ENCODE measurements at places on chromosomes 5 and 9.

DNA sequence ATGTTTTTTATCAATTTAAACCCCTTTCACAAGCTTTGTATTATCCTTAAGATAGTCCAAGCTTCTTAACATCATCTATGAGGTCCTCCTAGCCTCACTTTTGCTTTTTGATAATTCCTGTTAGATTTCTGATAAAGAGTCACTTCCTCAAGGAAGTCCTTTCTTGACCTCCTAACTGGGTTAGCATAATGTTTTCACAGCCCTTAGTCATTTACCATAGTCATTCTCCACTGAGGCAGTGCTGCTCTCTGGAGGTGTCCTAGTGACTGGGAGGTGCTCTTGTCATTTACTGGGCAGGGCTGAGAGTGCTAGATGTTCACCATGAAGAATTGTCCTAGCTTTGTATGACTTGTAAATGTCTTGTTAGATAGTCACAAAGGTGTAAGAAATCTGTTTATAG is 26.4 kb downstream of the TNPO1 start:
- no peak for DNase-seq

DNA sequence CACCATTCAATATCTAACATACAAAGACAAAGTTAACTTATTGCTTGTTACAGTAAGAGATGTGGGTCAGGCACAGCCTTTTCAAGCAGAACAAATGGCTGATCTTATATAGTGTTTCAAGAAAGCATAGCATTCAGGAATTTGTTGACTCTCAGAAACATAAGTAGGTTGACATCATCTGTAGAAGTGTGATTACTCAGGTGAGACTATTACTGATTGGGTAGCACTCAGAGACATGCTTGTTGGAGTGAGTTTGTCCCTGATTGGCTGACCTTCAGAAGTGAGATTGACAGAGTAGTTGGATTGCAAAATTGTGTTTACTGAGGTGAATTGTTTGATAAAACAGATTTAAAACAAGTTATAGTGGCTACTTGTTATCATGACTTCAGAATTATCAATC is 30.7 kb upstream of the TNPO1 start:
- no peak for DNase-seq

DNA sequence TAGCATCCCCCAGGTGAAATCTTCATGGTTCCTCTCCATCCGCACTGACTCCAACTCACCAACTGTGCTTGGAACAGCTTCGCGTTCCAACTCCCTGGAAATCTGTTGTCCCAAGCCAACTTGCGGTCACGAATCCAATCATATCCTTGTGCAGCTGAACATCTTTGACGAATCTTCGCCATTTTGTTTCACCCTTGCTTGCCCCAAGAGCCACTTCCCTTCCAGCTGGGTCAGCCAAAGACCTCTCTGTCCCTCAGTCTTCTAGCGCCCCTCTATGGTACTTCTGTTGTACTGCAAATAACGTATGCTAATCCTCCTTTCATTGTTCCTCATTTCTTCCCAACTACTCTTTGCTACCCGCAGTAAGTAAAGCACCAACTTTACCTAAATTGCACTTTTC is 61.0 kb upstream of the TARS1 start:
- DNase-seq, result no peak

DNA sequence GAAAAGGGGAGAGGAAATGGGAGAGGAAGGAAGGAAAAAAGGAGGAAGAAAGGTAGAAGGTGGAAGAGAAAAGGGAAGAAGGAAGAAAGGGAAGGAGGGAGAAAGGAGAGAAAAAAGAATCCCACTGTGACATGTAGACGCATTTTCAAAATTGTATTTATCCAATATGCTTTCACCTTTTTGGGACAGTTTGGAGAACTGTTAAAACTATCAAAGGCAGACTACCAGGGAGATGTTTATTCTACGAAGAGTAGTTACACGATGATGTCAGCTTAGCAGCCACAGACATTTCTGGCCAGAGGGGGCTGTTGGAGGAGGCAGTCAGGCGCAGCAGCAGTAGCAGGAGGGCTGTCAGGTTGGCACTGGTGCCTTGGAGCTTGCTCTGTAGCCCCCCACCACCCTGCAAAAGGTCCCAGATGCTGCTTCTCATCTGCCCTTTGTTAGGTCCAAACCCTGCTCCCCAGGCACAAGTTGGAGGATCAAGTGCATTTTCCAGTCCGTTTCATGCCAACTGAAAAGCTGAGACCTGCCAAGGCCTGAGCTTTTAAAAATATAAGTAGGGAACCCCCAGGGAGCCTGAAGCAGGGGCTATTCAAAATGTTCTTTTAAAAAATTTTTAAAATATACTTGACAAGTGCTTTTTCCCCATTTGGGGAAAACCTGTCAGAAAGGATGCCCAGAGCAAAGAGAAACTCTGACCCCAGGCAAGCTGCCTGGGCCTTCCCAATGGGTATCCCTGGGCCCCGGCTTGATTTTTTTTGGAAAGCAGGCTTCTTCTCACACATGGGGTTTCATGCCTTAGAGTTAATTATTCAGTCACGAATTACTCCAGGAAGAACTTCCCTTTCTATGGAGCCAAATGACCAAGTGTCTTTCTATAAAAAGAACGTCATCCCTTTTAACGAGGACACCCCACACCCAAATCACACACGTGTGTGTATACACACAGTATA is 203.3 kb downstream of the SLIT3 start:
- DNase-seq, result no peak

DNA sequence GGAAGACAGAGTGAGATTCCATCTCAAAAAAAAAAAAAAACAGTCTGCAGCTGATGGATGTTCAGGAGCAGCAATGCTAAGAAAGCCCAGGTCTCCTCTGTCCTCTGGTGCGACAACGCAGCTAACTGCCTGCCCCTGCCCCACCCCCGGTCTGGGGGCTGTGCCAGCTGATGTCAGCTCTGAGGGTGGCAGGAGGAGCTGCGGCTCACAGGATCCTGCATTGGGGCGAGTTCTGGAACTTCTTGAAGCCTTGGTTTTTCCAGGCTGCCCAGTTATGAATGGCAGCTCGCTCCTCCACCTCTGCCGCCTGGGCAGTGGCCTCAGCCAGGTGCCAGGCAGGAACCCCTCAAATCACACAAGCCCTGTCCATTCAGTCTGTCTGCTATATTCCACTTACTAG is 113.5 kb downstream of the ROR2 start:
- DNase-seq, result no peak

- peak; percentile 79 for DNase-seq
These were observed 14.0 kb upstream of the TCF7 start for GRCh38 chr5:134100283-134101091.

- no peak for DNase-seq
These were observed 116.6 kb upstream of the SLC44A1 start for GRCh38 chr9:105127863-105128220.

GRCh38 chr5:14185326-14186058 is 42.4 kb downstream of the TRIO start:
- DNase-seq, result no peak

DNA sequence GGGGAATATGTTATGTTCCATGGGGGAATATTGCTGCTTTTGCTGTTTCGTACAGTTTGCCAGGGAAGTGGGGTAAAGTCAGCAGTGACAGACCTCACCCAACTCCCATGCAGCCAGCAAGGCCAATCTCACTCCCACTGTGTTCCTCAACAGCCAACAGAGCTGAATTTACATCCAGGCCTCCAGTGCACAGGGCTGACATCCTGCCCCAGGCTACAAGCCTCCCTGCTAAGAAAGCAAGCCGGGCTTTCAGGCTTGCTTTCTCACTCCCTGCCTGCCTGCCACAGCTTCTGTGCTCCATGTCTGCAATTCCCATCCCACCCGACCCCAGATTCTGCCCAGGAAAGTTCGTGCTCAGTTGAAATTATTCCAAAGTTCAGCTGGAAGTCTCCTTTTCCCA is 25.5 kb upstream of the SNCAIP start:
- no peak for DNase-seq

GRCh38 chr5:40619421-40619820 is 60.3 kb upstream of the PTGER4 start:
- no peak for DNase-seq

- DNase-seq, result no peak
These were observed 16.8 kb upstream of the PHYKPL start for GRCh38 chr5:178249191-178249989.

DNA sequence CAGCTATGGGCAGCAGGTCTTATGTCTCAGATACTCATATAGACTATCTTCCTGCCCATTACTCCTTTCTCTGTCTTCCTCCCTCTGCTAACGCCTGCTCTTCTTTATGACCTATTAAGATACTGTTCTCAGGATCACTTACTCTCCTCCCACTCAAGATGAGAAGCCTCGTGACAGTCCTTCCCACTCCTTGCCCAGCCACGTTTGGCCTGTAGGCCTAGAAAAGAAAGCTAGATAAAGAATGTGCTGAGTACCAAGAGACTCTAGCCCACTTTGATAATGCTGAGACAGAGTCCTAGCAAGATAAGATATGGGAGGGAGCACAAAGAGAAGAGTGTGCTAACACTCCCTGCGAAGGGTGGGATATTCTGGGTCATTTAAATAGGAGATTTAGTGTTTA is 6.8 kb upstream of the DENND4C start:
- no peak for DNase-seq

GRCh38 chr9:111720174-111720573 is 58.8 kb downstream of the GNG10 start:
- DNase-seq, result no peak

DNA sequence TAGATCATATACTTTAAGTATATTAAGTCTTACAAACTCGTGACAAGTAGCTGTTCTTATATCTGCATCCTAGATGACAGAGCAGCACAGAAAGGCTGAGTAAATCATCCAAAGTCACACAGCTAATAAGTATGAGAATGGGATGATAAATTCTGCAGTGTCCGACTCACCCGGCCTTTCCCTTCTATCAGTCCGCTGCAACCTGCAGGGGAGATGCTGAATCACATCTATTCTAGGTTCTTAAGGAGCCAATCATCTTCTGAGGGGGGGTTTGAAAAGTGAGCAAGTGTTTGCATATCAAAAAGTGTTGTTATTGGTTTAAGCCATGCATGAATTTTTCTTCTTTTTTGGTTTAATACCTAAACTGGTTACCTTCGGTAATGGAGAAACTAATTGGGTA is 38.9 kb downstream of the ADAMTS16 start:
- DNase-seq, result no peak

- DNase-seq, result no peak
These were observed 355.3 kb downstream of the BNC2 start for GRCh38 chr9:16515207-16515606.

GRCh38 chr5:155260798-155261197 is 247.2 kb downstream of the KIF4B start:
- DNase-seq, result no peak

DNA sequence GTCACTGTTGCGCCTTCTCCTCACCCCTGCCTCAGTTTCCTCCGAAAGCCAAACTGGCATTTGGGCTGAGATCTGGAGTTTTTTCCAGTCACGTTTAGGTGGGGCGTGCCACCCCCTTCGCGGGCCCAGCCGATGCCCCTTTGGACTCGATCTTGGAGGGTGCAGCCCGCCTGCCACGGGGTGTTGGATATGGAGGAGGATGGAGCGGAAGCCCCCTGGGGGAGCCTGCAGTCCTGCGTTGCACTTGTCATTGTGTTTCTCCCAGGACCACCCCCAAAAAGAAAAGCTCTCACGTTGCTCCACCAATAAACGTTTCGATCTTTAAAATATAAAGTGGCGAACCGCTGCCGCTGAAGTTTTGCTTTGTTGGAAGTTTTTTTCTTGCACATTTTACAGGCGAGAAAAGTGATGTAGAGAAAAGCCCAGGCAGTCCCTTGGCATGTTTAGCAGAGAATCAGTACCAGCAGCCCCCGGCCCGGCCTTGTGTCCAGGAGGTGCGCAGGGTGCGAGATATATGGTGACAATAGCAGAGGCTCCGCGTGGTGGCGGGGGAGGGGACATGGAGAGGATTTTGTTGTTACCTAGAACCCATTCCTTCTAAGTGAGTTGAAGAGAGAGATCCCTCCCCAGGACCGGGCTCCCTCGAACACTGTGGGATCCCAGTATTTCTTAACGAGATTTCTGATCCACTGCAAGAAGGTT is 681 bp downstream of the F2R start:
- DNase-seq, result no peak
